ENCODE measurements at places on chromosomes 6 and 20. TPM values are rescaled to one million over a fixed set of nuclear protein-coding genes. Genes with fewer than 3 reads are reported as not detected.

GRCh38 chr6:125519367-125519766 is 217.6 kb upstream of the HDDC2 start:
- no peak for DNase-seq

DNA sequence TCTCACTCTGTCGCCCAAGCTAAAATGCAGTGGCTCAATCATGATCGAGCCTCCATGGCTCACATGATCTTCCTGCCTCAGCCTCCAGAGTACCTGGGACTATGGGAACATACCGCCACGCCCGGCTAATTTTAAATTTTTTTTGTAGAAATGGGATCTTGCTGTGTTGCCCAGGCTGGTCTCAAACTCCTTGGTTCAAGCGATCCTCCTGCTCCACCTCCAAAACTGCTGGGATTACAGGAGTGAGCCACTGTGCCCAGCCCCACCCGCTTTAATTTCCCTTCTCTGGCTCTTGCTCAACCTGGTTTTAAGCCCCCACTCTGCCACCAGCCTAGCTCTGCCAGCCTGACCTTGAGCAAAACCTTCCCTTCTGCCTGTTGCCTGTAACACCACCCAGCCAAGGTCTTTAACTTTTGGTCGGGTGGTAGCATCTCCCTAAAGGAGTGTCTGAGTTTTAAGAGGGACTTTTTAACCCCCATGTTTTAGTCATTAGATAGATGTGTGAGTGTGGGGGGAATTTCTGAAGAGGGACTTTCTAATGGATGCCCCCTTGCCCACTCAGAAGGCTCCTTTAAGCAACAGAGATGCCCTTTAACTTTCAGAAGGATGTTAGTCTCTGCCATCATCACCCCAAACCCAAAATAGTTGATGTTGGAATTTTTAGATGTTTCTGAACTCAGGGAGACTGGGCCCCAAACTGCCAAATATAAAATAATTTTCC is 71.8 kb upstream of the FOXP4 start:
- no peak for DNase-seq

GRCh38 chr20:43040427-43040826 is 149.3 kb downstream of the PTPRT start:
- DNase-seq, result peak; percentile 55

GRCh38 chr20:19993958-19994669 is 23.0 kb upstream of the NAA20 start:
- no peak for DNase-seq

GRCh38 chr6:8481727-8482126 is 46.4 kb upstream of the SLC35B3 start:
- DNase-seq, result no peak

DNA sequence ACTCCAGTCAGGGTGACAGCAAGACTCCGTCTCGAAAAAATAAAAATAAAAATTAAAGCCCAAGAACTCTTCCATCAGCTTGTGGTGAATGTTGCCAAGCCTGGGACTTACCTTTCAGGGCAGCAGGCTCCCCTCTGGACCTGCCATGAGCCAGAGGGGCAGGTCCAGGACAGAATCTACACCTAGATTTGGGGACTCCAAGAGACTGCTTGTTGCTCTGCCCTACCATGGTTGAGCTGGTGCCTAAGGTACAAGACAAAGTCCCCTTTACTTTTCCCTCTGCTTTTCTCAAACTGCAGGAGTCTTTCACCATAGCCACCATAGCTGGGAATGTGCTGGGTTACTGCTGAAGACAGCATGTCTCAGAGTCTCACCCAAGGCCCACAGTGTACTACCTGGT is 9.2 kb downstream of the C6orf15 start:
- DNase-seq, result no peak

- no peak for DNase-seq
These were observed 91.9 kb downstream of the BCAS1 start for GRCh38 chr20:53978497-53978896.

DNA sequence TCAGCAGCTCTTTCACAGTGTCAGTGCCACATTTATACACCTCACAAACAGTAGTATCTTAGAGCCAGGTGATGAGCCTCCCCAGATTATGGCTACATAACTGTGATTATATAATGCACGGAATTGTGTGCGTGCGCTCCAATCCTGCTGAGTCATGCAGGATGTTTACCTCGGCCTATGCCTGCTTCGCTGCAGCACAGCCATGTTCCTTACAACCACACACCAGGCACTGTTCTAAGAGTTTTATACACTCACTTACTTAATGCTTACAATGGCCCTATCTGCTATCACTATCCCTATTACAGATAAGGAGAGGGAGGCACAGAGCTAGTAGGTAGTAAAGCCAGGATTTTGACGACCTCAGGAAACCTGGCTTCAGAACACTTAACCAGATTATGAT is 7.3 kb downstream of the ZKSCAN3 start:
- DNase-seq, result no peak

GRCh38 chr20:1870792-1871550 is 24.2 kb upstream of the SIRPA start:
- no peak for DNase-seq

GRCh38 chr6:163568275-163568674 is 153.8 kb downstream of the QKI start:
- no peak for DNase-seq

The RBBP9 gene
- 26.4 TPM for total RNA-seq

The SFTA2 gene
- 2.6 TPM for total RNA-seq

The KCNG1 gene
- total RNA-seq, result 7.8 TPM

The CD24 gene
- total RNA-seq, result 1,533 TPM
